ENCODE measurements at places on chromosomes 4 and X.

- DNase-seq: no peak
Observed at GRCh38 chr4:66636349-66636748, 909.0 kb downstream of the CENPC start.

DNA sequence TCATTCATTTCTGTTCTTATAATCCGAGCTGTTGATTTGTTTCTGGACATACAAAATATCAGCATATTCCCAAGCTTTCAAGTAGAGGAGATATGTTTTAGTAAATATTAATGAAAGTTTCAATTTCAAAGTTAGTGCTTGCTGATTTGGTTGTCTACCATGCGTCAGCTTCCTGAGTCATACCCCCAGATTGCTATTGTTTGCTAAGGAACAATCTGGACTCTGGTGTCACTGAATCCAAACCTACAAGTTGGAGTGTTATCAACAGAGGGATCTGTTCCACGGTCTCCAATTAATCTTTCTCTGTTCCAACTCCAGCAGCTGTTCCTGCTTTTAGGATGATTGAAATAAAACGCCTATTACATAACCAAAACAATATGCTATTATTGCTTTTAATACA is 96.1 kb upstream of the FAM9A start:
- DNase-seq: no peak

DNA sequence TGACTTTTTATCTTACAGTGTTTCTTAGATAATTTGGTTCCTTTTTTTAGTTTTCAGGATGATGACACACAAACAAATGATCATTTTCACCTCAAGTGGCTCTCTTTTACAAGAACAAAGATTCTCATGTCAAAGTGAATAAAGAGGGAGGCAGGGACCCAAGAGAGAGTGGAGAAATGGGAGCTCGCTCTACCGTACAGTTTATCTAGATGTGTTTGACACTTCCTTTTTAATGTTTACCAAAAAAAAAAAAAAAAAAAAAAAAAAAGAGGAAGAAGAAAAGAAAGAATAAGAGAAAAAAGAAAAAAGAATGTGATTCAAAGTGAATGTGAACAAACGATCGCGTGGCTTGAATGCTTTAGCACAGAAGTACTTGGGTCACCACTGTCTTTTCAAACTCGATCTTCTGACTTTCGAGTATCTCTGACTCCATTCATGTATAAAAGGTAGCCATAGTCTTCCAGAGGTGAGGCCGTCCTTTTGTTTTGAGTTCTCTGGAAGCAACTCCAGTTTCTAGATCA is 75.6 kb upstream of the GRXCR1 start:
- no peak for DNase-seq

GRCh38 chrX:8861908-8862307 is 60.7 kb upstream of the FAM9A start:
- DNase-seq: no peak

DNA sequence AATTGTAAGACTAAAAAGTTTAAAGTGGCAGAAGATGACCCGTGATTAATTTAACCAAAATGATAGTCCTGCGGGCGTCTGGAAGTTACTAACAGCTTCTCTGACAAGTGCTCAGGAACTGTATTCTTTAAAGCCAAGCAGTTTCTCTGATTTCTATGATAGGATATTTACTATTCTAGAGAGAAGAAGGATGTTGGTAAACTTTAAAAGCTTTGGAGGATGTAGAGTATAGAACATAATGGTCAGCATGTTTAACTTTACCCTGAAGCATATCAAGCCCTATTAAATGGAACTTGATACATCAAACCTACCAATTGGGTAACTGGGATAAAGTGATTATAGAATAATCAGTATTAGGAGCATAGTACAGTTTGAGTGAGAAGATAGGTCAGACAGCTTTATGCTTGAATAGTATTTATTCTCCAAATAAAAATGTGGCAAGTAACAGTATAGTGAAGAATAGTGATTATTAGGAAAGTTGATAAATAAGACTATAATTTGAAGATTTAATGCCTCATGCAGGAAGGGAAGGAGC is 1.8 kb downstream of the STIM2 start:
- no peak for DNase-seq

DNA sequence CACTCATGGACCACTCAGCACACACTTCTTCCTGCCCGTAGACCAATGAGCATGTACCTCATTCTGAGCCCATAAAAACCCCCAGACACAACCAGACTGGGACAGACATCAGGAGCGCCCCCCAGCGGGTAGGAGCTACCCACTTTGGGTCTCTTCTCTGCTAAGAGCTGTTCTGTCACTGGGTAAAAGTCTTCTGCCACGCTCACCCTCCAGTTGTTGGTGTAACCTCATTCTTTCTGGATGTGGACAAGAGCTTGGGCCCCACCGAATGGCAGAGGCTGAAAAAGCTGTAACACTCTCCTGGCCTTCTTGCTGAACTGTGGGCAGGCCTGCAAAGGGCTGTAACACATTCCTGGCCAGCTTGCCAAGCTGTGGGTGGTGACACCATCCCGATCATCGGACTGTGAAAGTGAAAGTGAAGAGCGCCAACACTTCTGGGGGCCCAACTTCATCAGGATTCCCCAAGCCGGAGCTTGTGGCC is 137.6 kb downstream of the TECRL start:
- no peak for DNase-seq

GRCh38 chr4:24753519-24753918 is 41.9 kb upstream of the SOD3 start:
- no peak for DNase-seq

- peak; percentile 19 for DNase-seq
Observed at GRCh38 chr4:24419181-24420034, 164.9 kb downstream of the DHX15 start.

DNA sequence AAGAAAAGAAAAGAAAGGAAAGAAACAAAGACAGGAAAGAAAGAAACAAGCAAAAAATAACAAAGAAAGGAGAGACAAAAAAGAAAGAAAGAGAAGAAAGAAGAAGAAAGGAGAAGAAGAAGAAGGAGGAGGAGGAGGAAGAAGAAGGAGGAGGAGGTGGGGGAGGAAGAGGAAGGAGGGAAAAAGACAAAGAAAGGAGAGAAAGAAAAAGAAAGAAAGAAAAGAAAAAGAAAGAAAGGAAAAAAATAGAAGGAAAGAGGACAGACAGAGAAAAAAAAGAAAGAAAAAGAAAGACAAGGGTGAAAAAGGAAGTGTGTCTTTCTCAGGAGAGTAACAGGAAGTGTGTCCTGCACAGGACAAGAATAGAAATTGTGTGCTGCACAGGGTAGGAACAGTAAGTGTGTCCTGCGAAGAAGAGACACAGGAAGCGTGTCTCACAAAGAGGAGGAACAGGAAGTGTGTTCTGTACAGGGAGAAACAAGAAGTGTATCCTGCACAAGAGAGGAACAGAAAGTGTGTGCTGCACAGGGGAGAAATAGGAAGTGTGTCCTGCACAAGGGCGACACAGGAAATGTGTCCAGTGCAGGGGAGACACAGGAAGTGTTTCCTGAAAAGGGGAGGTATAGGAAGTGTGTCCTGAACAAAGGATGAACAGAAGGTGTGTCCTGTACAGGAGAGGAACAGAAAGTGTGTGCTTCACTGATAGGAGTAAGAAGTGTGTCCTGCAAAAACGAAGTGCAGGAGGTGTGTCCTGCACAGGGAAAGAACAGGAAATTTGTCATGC is 101.2 kb downstream of the ARSF start:
- no peak for DNase-seq

DNA sequence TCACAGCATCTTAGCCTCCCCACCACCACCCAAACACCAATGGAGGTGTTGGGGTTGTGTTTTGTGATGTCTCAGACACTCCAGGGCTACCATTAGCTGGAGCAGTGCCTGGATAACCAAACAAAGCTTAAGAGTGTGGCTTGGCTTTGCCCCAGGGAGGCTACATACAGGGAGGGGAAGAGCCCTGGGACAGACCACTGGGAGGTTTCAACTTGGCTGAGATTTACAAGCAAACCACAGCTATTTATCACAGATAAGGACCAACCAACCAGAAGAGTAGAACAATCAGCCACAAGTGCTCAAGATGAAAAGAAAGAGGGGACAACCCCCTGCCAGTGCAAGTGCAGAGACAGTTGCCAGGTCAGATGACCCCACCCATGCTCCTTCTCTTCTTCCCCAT is 24.1 kb downstream of the SOX3 start:
- no peak for DNase-seq

- DNase-seq: no peak
Observed at GRCh38 chr4:167730769-167731168, 361.6 kb upstream of the ANXA10 start.

DNA sequence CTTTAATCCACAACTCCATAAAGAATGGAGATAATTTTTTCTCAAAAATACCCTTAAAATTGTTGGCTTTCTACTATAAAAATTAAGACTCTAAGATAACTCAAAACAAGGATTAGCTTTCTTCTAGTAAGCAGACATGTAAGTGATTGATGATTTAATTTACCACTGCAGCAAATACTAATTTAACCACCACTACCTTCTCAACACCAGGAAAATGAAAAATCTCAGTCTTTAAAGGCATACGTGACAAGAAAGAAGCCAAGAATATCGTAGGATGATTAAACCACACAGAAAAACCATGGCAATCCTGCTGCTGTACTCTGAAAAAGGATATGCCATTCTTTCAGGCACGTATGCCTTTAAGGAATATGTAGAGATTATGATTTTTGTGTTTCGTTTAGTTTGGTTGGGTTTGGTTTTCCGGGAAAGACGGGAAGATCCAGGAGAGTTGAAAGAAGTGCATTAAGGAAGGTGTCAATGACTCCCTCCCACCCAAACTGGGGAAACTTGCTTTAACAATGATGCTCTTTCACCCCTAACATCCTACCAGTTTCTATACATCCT is 881 bp downstream of the LRCH2 start:
- no peak for DNase-seq

GRCh38 chr4:10971800-10972401 is 287.3 kb upstream of the CLNK start:
- DNase-seq: no peak

GRCh38 chr4:180500154-180500553 is 1743.0 kb upstream of the TENM3 start:
- no peak for DNase-seq

DNA sequence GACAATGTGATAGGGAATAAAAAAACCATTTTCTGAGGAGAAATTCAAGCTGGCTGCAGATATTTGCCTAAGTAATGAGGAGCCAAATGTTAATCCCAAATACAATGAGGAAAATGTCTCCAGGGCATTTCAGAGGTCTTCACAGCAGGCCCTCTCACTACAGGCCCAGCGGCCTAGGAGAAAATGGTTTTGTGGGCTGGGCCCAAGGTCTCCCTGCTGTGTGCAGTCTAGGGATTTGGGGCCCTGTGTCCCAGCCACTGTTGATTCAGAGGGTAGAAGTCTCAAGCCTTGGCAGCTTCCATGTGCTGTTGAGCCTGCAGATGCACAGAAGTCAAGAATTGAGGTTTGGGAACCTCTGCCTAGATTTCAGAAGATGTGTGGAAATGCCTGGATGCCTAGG is 778.7 kb downstream of the CENPC start:
- no peak for DNase-seq

DNA sequence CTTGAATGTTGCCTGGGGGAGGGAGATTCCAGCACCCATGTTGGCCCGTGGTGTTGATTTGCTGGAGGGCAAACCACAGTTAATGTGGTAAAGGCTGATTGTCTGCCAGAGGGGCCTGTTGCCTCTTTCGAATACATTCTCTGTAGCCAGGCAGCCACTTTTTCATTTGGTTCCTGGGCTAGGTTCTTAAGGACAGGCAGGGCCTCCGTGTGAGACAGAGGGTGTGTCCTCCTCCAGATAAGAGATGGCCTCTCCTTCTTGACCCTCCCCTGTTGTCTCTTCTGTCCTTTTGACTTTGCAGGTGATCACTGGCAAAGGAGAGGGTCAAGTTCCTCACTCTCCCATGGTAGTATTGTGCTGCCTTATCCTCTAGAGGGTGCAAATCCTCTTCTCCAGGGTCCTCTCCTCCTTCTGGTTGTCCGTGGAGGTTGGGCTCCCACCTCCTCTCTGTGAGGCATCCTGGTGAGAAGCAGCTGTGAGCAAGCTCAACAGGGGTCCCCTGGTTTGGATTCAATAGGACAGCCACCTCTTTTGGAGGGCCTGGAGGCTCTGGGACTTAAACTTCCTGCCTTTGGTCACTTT is 44.9 kb downstream of the ZNF182 start:
- no peak for DNase-seq

DNA sequence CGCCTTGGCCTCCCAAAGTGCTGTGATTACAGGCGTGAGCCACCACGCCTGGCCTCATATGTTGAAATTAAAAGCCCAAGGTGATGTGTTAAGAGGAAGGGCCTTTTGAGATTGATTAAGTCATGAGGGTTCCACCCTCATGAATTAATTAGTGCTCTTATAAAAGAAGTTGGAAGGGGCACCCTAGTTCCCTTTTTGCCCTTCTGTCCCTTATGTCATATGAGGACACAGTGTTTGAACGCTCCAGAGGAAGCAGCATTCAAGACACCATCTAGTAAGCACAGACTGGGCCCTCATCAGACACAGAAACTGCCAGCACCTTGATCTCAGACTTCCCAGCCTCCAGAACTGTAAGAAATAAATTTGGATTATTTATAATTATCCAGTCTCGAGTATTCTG is 5.1 kb upstream of the APLN start:
- DNase-seq: no peak

- DNase-seq: no peak
Observed at GRCh38 chr4:181761156-181761555, 482.0 kb upstream of the TENM3 start.

All from T-helper 1 cell (primary cell).